Mammary epithelial cell (primary cell): ENCODE measurements at places on chromosomes 3 and 15. TPM values are rescaled to one million over a fixed set of nuclear protein-coding genes. Genes with fewer than 3 reads are reported as not detected.

Gene THAP10
- 2.5 TPM for polyA plus RNA-seq

Gene RAB8B
- 13.9 TPM for polyA plus RNA-seq

DNA sequence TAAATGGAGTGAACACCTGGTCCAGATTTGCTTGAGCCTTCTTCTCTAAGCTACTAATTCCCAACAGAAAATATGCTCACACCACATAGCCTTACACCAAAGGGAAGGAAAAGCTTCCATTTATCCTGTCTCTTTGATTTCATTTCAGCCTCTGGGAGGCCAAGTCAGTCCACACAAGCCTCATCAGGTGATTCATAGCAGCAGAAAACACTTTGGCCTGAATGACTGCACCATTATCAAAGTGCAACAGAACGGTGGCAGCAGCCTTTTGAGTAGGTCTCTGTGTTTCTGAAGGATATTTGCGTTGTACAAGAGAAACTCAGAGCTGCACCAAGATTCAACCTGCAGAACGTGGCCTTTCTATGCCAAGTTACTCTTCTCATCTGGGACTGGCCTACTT is 46.6 kb upstream of the SNRK start:
- no peak for DNase-seq

DNA sequence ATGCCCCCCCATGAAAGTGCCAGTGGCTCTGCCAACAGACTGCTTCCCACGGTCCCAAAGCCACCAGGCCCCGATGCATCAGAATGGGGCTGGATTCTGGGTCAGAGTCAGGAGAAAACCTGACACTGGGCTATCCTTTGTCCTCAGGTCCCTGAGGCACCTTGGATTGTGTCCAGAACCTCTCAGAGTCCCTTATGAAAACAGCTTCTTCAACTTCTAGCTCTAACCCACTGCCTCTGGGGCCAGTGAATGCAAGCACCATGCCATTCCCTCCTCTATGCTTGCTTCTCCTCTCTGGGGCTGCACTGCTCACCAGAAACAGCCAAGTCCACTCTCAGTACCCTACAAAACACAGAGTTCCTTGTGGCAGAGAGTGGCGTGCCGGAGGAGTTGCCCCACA is 9.9 kb downstream of the CRABP1 start:
- DNase-seq: no peak

Gene STRIT1
- not detected for polyA plus RNA-seq

- no peak for DNase-seq
Observed at GRCh38 chr15:74978503-74978902, 16.9 kb upstream of the SCAMP5 start.

DNA sequence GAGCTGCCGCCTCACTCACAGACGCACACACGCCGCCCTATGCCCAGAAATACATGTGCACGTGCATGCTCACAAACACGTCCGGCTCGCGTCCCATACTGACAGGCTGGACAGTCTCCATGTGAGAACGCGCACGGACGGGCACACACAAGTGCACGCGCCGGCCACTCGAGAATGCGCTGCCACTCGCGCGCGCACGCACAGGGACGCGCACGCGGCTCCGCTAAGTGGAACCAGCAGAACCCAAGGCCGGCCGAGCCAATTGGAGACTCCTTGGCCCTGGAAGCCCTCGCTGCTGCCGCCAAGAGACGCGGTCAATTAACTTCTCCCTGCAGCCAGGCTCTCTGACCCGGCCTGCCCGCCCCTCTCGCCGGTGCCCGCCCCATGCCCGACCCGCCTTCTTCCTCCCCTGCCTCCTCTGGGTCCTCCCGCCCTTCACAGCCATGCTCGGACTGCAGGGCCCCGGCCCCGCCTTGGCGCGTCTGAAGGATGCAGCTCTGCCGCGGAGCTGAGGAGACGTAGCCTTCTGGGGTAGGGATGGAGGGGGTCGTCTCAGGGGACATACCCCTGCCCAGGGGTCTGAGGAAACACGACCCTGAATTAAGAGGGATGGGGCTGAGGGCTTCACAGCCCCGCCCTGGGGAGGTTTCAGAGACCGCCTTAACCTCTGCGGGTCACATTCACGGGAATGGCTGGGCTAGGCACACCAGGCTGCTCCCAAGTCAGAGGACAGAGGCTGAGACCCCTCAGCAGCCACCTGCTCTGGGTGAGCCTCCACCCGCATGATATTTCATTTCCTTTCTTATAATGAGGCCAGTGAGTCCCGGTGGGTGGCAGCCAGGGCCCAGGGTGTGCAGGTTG is 15.0 kb downstream of the PTH1R start:
- peak; percentile 53 for DNase-seq

DNA sequence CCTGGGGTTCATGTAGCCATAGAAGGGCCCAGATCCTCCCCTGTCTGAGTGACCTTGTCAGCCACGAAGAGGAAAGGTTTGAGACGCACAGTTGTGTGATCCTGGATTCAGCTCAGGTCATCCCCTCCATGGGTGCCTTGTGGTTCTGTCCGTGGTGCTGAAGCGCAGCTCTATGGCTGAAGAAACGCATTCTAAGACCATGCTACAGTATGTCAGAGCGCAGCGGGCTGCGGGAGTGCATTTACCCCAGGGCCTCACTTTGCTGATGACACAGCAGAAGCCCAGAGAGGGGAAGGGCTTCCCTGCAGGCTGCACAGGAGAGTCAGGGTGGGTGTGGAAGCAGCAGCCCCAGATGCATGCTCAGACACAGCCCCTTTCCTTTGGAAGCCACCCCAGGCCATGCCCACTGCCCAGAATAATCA is 68.8 kb upstream of the IQSEC1 start:
- peak; percentile 15 for DNase-seq

Gene SHC4
- 3.0 TPM for polyA plus RNA-seq

DNA sequence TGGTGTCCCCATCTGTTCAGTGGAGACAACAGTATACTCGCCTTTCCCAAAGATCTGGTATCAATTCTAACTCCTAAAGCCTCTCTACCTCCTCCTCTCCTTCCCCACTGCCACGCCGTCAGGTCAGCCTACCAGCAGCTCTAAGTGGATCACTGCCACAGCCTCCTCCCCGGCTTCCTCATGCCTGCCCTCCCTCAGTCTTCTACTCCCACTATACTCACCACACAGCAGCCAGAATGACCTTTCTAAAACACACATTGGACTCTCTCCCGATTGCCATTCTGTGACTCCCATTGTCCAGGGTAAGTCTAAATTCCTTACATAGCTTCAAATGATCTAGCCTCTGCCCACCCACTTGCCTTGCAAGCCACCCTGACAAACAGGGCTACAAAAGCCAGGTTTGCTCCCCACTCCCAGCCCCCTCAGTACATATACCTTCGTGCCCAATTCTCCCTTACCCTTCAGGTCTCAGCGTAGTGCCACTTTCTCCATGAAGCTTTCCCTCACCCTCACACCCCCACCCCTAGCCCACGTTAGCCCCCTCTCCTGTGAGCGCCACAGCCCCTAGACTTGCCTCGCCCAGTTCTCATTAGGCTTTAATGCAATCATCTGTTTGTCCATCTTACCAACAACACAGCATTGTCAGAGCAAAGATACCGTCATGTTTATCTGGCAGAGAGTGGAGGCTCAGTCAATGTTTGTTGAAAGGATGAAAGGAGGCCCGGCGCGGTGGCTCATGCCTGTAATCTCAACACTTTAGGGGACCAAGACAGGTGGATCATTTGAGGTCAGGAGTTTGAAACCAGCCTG is 9.5 kb upstream of the SEMA7A start:
- DNase-seq: no peak

Gene SQOR
- 138 TPM for polyA plus RNA-seq

Gene SNX33
- 24.0 TPM for polyA plus RNA-seq

Gene PARP15
- polyA plus RNA-seq: 0.06 TPM

DNA sequence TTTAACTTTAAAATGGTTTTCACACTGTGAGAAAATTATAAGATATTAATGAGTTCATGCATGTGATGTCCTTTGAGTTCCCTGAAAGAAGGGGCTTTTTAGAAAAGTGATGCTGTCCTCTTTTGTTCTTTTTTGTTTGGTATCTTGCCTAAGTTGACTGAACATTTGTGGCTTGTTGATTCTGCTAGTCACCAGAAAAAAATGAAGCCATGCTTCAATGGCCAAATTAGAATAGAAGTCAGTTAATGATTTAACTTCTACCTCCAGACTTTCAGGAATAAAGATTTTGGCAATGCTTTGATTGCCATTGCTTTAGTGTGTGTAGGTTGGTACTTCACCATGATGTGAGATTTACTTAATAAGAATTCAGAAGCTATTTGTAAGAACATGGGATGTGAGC is 260.6 kb upstream of the NECTIN3 start:
- DNase-seq: no peak

DNA sequence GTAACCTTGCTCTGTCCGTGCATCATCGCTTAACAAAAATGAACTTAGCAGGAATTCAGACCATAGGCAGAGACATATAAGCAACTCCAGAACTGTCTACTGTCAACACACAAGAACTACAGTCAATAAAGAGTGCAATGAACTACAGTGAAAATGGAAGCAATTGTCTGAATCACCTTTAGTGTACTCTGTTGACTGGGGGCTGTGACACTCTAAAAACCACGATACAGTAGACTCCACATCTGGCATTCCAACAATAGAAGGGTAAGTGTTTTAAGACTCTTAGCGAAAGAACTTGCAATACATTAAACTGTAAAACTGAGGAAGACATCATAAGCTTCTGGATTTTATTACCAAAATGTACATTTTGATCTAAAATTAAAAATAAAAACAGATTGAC is 347.3 kb downstream of the ZBTB20 start:
- no peak for DNase-seq

- no peak for DNase-seq
Observed at GRCh38 chr3:13347390-13347950, 72.7 kb downstream of the NUP210 start.

- DNase-seq: peak; percentile 35
Observed at GRCh38 chr3:15011174-15011573, 53.9 kb downstream of the MRPS25 start.

Gene ANKUB1
- polyA plus RNA-seq: 0.15 TPM

DNA sequence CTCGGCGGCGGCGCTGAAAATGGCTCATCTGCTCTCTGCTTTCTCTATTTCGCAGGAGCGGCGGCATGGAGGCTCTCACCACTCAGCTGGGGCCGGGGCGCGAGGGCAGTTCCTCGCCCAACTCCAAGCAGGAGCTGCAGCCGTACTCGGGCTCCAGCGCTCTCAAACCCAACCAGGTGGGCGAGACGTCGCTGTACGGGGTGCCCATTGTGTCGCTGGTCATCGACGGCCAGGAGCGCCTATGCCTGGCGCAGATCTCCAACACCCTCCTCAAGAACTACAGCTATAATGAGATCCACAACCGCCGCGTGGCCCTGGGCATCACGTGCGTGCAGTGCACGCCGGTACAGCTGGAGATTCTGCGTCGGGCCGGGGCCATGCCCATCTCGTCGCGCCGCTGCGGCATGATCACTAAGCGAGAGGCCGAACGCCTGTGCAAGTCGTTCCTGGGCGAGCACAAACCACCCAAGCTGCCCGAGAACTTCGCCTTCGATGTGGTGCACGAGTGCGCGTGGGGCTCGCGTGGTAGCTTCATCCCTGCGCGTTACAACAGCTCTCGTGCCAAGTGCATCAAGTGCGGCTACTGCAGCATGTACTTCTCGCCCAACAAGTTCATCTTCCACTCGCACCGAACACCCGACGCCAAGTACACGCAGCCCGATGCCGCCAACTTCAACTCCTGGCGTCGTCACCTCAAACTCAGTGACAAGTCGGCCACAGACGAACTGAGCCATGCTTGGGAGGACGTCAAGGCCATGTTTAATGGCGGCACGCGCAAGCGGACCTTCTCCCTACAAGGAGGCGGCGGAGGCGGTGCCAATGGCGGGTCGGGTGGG is 790 bp downstream of the SKOR1 start:
- no peak for DNase-seq

Gene C3orf62
- 2.4 TPM for polyA plus RNA-seq

DNA sequence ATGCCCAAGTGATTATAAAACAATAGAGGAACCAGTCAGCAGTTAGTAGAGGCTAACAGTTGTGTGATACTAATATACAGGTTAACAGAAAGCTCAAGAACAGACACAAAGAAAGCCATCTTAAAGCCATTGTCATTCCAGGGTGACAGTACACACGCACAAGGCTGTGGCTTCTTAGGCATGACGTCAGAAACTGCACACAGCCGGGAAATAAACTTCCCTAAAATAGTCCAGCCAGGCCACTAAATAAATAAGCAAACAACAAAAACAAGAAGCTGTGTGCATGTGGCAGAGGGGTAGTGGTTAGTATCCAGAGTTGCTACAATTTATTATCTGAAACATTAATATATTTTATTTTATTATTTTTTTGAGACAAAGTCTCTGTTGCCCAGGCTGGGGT is 49.8 kb downstream of the PPCDC start:
- no peak for DNase-seq

GRCh38 chr3:112448939-112449338 is 50.3 kb downstream of the BTLA start:
- no peak for DNase-seq

DNA sequence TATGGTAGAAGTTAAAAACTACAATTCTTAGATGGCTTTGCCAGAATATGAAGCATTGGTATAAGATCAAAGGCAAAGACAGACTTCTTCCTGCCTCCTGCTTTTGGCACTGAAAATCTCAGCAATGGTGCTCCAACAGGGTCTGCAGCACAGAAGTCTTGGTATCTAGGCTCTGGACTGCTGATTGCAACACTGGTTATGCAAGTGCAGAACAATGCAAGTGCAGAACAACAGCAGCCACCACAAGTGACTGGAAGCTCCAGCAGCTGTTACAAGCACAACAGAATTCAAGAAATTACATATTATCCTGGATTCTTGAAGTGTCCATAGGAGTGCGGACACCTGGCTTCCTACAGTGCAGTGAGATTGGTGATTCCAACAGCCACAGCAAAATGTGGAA is 33.7 kb downstream of the ZBTB20 start:
- no peak for DNase-seq

- no peak for DNase-seq
Observed at GRCh38 chr3:155179437-155179827, 99.3 kb downstream of the MME start.

DNA sequence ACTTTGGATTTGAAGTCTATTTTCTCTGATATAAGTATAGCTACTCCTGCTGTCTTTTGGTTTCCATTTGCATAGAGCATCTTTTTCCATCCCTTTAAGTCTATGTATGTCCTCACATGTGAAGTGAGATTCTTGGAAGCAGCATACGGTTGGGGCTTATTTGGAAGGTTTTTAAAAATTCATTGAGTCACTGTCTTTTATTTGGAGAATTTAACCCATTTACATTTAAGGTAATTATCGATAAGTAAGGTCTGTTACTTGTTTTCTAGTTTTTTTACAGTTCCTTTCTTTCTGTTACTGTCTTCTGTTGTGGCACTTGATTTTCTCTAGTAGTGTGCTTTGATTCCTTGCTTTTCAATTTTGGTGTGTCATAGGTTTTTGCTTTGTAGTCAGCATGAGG is 14.0 kb downstream of the RUBCN start:
- no peak for DNase-seq

Gene BUB1B
- polyA plus RNA-seq: 18.5 TPM

Gene ZFYVE19
- polyA plus RNA-seq: 36.6 TPM
